ENCODE measurements at places on chromosomes 7 and 10.

DNA sequence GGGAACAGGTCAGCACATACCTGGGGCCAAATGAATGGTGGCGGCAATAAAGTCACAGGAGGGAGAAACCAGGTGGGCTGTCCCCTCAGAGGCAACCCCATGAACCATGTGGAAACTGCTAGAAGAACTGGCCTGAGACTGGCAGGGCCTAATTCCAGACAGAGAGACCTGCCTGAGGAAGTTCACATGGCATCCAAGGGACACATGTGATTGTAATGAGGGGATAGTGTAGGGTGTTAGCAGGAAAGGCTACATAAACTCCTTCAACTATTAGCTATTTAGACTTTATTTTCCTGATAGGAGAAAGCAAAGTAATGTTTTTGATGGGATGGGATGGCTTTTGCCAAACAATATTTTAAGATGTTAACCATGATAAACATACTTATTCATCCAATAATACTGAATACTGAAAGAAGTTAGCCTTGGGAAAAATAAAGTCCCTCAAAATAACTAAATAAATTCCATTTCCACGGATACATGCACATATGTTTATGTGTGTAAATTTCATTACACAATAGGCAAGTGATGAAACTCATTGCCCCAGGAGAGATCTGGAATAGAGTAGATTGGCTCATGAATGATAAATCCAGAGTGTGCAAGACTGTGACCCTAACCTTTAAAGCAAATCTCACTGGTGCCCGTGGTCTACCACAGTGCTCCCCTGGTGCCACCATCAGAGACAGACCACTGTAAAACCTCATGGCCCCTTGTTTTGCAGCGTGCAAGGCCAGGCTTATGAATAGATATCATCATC lies 137.0 kb downstream of the NRF1 start:
- no peak for DNase-seq

DNA sequence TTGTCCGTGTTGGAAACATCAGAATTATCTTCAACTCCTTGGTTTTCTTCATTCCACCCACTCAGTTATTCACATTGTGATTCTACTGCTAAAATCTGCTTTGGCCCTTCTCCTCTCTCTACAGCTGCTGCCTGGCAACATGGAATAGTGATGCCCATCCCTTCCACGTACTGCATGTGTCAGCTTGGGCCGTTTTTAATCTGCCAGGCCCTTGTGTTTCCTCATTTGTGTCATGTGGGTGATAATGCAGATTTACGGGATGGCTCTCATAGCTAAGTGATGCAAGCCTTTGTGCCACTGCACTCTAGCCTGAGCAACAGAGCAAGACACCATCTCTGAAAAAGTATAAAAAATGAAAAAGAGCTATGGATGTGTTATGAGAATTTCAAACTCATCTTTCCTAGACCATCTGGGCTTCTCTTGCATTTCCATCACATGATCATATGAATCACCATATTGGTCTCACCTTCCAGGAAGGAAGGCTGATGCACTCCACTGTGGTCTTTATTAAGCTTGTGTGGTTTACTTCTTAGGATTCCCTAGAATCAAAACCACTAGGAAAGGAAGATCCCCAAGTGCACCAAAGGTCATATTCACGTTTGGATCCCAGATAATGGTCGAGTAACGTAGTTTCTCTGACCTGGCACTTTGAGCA lies 20.6 kb upstream of the CELF2 start:
- no peak for DNase-seq

DNA sequence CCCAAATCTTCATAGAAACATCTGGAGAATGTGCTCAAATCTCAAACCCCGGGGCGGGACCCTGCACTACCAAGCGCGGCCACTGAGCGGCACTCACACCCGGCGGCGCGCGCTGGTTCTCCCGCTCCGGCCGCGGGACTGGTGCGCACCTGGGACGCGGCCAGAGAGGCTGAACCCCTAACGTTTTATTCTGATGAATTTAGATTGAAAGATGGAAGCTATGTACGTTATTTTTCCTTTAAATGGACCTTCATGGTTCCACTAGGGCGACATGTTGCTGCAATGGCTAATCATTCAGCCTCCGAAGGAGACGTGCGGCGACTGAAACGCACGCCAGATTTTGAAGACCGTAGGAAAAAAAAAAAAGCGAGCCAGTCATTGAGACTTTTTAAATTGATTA lies 107.0 kb upstream of the INSIG1 start:
- DNase-seq: no peak

DNA sequence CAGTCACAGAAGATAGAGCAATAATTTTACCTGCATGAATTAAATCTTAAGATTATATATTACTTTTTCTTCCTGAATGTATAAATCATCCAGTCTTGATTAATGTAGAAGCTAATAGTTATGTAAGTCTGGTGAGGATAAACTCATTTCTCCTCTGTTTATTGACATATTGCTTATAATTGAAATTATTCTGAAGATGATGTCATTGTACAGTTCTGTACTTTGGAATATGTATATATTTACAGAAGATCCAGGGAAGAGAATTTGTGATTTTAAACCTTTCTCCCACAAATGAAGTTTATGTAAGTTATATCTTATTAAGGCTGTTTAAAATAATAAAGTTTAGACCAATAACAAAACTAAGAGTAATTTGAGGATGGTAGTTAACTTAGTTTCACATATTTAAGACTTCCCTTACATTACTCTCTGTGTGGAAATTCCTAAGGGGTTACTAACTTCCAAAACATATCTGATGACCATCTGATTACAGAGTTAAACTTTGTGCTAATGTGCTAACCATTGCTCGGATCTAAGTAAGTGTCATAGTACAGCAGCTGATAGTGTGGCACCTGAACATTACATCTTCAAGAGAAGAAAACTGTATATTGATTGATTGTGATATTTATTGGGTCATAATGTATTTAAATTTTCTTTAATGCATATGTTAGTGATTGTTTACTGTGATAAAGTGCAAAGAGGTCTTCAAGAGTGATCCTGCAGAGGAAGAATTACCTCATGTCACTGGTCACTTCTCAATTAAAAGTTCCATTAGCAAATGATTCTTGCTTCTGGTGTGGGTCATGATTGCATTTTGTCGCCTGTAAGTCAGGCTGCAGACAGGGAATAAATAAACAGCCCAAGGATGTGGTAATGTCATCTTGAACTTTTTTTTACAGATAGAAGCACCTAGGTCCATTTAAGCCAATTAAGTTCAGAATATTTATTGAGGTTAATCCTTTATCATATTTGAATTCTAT lies 96.9 kb downstream of the UBE3C start:
- DNase-seq: peak; percentile 16

GRCh38 chr10:72597897-72598296 lies 28.0 kb downstream of the MICU1 start:
- no peak for DNase-seq

DNA sequence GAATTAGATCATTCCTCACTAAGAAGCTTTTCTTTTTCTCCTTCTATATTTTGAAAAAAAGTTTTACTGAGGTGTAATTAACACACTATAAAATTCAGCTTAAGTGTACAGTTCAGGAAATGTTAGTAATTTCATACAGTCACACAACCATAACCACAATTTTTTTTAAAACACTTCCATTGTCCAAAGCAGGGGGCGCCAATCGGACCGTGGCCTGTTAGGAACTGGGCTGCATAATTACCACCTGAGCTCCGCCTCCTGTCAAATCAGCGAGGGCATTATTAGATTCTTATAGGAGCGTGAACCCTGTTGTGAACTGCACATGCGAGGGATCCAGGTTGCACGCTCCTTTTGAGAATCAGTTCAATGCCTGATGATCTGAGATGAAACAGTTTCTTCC lies 427.1 kb downstream of the TFEC start:
- DNase-seq: no peak

GRCh38 chr10:122170802-122171201 lies 100.3 kb upstream of the BTBD16 start:
- DNase-seq: no peak

DNA sequence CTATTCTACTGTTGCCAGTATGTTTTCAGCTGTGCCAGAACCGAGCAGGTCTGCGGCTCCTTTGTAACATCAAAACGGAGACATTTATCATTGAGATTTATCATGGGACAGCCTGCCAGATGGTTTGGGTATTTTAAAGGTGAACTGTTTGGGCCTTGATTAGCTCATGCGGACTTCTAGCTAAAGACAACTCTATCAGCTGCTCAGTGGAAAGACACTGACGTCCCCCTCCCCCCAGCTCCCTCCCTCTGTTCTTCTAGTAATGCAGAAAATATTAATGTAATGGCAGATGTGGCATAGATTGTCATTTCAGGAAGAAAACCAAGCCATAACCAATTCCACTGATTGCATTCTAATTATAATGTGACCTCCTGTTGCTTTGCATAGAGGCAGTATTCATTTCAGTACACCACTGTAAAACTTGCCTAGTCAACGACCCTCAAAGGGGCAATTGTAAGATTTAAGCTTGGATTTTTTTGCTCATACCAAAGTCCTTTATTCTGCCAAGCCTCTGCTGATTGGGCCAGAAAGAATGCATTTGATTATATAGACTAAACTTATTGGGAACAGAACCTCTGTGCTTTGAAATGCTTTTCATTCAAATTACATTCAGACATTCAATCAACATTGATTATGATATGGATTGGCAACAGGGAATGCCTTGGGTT lies 966.8 kb downstream of the LRMDA start:
- no peak for DNase-seq

- DNase-seq: no peak
These were observed 61.5 kb downstream of the PDSS1 start for GRCh38 chr10:26759008-26759407.

DNA sequence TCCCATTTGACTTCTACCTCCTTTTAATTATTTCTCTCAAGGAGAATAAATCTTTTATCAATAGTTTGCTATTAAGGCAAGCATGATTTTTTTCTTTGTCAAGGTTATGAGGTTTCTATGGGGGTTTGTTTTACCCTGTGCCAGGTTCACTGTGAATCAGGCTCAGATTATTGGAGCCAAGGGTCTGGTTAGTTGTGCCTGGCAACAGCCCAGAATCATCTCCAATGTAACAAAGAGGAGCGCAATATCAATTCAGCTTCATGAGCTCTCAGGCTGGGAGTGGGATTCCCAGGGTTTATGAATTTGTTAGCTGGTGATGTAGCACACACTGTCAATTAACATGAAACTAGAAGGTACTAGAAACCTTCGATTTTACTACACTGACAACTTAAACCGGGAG lies 73.2 kb downstream of the AASS start:
- DNase-seq: no peak

- DNase-seq: no peak
These were observed 79.5 kb upstream of the FAM133B start for GRCh38 chr7:92669616-92670165.

DNA sequence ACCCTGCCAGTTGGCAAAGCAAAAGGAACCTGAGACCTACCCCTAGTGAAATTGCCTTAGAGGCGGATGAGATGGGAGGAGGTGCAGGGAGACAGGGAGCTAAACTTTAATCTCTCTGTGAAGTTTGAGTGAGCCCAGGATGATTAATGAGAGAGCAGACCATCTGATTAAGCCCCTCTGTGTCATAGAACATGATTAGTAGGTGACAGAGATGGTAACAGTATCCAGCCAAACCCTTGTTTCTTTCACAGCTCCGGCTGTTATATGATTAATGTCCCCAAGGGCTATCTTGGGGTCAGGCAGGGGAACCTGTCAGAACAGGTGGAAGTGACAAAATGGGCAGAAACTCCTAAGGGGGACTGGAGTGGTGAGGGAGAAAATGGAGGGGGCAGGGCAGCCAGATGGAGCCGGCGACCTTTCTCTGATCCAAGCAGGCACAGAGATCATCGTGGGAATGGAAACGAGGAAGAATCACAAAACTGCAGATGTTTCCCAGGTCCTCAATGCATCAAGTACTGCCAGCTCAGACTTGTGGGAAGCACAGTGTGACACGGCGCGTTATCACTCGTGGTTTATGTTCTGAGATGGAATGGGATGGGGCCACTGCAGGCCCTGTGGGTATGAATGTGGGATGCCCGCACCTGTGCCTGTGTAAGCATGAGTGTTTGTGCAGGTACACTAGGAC lies 684.2 kb downstream of the LRMDA start:
- DNase-seq: no peak

GRCh38 chr7:6271694-6272440 lies 557 bp downstream of the CYTH3 start:
- DNase-seq: no peak
